ENCODE measurements at places on chromosomes 16 and 17.

- no peak for DNase-seq
Measured at GRCh38 chr16:72978212-72978611, 69.7 kb downstream of the ZFHX3 start.

GRCh38 chr17:9470171-9470570 lies 105.4 kb downstream of the STX8 start:
- DNase-seq = no peak

- DNase-seq = no peak
Measured at GRCh38 chr17:77218902-77219301, 78.1 kb downstream of the SEC14L1 start.

DNA sequence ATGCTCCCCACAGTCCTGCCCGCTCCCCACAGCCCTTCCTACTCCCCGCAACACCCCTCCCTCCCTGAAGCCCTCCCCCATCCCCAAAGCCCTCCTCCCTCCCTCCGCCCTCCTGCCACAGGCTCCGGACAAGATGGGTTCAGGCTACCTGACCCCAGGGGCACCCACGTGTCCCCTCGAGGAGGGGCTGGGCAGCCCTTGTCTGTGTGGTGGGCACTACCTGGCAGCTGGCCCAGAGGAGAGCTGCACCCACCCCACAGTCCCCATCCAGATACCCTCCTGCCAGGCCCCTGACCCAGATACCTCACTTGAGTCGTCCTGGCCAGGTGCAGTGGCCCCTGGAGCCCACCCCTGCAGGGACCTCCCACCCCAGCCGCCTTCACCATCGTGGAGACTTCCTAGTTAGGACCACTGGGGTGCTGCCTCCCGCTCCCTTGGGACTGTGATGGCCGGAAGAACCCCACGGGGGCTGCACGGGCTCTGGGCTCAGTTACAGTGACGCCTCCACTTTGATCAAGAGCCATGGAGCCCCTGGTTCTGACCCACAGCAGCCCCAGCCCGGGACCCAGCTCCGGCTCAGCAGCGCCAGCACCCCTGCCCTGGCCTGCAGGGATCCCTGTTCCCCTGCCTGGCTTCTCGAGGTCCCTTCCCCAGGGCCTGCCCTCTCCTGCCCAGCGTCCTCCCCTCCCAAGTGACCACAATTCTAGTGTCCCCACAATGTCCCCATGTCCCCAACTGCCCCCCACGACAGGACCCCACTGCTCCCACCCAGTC lies 806 bp downstream of the PERCC1 start:
- no peak for DNase-seq

DNA sequence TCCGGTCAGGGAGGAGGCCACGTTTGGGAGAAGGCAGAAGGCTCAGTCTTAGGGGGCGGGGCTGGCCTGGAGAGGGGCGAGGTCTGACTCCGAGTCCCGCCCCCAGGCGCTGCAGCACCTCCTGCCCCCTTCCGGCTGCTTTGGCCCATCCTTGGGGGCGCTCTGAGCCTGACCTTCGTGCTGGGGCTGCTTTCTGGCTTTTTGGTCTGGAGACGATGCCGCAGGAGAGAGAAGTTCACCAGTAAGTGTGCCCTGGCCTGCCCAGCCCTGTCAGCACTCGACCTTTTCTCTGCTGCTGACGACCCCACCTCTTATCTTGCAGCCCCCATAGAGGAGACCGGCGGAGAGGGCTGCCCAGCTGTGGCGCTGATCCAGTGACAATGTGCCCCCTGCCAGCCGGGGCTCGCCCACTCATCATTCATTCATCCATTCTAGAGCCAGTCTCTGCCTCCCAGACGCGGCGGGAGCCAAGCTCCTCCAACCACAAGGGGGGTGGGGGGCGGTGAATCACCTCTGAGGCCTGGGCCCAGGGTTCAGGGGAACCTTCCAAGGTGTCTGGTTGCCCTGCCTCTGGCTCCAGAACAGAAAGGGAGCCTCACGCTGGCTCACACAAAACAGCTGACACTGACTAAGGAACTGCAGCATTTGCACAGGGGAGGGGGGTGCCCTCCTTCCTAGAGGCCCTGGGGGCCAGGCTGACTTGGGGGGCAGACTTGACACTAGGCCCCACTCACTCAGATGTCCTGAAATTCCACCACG lies 1.5 kb downstream of the TNFRSF12A start:
- no peak for DNase-seq

Data from NCI-H1048 (cell line).